Endothelial cell (in vitro differentiated cells): ENCODE measurements at places on chromosomes 5 and 9.

DNA sequence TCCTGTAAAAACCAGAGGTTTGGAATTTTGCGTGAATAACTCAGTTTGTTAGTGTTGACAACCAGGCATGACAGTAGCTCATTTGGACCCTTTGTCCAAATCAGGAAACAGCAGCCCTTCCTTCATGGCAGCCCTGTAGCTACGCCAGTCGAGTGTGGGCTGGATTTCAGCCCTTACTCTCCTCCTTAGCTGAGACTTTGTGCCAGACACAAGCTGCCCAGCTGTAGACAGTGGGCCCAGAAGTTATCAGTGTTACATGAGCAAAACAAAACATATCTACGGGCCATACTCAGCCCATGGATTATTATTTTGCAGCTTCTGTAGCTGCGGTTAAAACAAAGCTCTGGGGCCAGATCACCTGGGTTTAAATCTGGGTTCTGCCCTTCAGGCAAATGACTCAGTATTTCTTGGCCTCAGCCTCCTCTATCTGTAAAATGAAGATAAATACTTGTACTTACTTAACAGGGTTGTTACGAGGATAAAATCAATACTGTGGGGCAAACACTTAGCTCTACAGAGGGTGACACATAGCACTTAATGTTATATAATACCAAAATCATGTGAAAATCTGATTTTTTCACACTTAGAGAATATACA is 76.9 kb downstream of the GHR start:
- no peak for DNase-seq

DNA sequence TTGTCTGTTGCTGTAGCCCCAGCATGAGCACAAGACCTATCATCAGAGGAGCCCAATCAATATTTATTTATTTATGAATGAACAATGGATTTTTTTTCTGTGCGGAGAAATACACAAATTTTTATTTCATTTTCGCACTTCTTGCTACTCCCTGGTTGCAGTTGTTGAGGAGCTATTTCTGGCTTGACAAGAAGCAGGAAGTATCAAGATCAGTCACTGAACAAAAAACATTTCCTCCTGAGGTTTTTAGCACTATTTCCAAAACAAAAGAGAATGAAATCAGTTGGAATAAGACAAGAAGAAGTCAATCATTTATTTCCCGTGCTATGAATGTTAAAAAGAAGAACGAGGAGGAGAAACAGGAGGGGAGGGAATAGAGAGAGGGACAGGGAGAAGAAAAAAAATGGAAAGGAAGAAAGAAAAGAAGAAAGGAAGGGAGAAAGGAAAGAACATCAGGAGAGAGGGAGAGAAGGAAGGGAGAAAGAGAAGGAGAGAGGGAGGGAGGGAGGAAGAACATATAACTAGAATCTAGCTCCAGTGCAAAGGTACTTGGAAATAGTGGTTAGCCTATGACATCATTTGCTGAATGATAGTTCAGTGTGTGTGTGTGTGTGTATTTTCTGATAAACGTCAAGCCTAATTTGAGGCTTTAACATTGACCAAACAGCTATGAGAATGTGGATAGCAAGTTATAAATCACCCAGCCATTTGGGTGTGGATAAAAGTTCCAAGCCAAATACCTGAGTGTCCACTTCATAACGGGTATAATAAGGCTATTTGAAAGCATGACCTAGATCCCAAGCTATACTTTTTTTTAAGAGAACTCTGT is 586.0 kb downstream of the EBF1 start:
- no peak for DNase-seq

DNA sequence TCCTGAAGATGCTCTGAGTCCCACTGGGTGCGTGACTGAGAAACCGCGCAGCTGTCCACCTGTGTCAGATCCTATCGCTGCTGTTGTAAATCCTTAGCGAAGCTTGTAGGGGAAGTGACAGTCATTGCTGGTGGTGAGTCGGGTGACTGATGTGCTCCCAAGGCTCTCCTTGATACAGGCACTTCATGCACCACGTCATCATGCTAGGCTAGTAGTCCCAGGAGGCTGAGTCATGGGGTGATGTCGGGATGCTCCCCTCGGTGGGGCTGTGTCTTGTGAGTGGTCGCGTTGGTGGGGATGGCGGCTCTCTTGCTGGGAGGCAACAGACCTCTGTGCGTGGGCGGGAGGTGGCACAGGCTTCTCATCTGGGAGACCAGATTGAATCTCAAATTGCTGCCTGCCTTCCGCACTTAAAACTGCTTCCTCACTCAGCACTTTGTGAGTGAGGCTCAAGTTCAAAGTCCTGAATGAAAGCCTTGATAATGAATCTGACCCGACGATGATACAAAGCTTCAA is 84.7 kb downstream of the CSNK1A1 start:
- DNase-seq = no peak

DNA sequence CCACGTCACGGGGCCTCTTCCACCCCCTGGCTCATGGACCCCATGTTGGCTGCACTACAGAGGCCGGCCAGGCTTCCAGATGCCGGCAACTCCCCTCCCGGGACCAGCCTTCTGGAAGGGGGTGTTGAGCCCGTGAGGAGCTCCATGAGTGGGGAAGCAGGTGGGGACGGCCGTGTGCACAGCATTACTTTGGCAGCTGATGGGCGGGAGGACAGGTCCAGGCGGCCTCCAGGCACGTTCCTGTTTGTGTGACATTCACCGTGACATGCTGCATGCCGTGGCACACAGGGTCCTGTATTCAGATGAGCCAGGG is 29.1 kb upstream of the ABO start:
- no peak for DNase-seq

DNA sequence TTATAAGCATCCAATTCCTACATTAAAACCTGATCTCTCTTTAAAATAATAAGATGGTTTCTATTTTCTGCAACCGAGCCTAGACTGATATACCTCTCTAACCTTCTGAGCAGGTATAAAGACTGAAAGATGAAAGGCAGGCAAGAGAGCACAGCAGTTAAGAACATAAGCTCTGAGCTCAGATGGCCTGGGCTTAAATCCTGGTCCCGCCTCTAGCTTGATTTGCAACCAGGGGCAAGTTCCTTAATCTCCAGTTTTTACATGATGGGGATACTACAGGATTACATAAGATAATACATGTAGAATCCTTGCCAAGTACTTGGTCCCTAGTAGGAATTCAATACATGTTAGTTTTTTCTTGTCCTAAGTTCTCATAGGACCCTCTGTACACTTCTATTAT is 33.9 kb downstream of the SLC24A2 start:
- no peak for DNase-seq

DNA sequence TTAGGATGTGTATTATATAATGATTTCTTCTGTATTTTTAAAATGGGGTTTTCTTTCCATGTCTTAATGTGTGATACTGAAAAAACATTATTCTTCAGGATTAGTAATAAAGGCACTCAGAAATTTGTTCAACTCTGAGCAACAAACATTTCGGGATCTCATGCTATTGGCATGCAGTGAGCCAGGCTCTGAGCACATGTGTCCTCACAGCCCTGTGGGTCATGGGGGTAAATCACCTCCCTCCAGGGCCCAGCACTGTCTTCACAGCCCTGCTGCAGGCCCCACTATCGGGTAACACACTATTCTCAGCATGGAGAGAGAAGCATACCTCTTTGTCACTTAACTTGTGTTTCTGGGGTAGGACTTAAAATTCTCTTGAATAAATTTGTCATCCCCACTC is 14.0 kb downstream of the TMEM174 start:
- no peak for DNase-seq

DNA sequence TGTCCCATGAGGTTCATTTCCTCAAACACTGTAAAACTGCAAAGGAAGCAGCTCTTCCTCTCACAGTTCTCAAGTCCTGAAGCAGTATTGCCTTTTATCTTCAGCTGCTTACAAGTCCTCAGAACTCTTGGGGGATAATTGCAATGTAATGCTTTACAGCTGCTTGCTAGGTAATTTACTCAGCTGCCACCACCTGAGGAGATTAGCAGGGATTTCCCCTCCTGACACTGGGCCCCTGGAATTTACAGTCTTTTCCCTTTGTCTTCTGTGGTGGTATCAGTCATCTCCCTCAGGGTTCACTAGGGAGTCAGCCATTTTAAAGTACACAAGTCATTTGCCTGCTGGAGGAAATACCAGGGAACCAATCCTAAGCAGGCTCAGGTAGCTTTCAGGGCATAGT is 754.3 kb upstream of the GRAMD2B start:
- DNase-seq = no peak

DNA sequence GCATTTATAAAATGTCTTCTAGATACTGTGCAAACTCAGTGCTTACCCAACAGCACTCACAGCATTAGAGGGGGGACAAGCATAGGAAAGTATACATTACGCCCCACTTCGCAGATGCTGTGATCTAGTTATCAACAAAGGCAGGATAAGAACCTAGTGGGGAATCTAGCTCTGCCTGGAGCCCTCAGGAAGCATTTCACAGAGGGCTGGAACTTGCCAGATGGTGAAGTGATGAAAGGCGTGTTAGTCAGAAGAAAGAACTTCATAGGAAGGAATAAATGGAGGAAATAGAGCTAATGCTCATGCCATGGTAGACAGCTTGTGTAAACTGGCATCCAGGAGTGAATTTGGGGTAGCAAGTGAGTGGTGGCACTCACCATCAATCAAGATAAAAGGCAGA is 25.8 kb downstream of the DIRAS2 start:
- DNase-seq = no peak

GRCh38 chr9:136777359-136777758 is 13.0 kb upstream of the LCN15 start:
- no peak for DNase-seq

DNA sequence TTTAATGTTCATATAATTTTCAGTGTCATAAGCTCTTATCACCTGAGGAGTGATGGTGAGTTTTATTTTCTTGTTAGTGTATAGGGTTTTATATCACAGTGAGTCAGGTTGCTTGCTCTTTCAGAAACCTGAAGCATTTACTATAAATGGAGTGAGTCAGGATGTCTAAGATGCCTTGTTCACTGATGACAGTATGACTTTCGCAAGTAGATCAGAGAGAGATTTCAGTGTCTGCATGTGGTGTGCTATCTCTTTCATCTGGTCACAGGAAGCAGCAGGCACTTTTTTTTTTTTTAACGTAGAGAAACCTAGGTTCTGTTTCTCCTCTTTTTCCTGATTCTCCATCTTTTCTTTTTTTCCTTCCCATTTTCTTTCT is 237.1 kb downstream of the DMRTA1 start:
- no peak for DNase-seq

DNA sequence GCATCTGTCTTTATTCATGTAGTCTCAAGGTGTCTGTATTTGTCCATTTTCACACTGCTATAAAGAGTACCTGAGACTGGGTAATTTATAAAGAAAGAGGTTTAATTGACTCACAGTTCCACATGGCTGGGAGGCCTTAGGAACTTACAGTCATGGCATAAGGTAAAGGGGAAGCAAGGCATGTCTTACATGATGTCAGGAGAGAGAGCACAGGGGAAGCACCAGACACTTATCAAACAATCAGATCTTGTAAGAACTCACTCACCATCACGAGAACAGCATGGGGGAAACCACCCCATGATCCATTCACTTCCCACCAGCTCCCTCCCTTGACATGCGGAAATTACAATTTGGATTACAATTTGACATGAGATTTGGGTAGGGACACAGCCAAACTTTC is 44.2 kb downstream of the NLN start:
- no peak for DNase-seq

DNA sequence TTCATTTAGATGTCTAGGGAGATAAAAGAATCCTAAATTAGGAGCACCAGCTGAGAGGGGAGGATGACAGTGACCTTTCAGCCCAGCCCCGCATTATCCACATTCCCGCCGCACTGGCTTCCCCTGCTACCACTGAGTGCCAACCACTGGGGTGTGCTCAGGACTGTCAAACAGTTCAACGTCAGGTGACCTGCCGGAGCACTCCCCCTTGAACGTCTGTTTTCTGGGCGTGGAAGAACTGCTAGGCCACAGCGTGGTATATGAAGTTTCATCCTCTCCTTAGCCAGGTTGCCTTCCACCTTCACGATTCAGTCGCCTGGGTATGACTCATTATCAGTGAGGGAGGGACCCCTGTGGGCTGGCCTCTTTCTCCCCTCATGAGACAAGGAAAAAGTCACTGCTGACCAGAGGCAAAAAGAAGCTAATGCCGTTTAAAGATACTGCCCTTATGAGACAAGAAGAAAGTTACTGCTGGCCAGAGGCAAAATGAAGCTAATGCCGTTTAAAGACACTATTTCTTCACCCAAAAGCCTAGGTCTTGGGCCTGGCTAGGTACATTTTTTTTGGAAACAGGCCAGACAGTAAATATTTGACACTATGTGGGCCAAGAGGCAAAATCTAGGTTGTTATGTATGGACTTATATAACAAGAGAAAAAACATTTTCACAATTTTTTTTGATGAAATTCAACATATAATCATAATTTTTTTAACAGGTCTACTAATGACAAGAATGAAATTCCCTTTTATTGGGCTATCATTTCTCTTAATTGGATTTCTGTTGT is 4.6 kb downstream of the NMRK1 start:
- no peak for DNase-seq

DNA sequence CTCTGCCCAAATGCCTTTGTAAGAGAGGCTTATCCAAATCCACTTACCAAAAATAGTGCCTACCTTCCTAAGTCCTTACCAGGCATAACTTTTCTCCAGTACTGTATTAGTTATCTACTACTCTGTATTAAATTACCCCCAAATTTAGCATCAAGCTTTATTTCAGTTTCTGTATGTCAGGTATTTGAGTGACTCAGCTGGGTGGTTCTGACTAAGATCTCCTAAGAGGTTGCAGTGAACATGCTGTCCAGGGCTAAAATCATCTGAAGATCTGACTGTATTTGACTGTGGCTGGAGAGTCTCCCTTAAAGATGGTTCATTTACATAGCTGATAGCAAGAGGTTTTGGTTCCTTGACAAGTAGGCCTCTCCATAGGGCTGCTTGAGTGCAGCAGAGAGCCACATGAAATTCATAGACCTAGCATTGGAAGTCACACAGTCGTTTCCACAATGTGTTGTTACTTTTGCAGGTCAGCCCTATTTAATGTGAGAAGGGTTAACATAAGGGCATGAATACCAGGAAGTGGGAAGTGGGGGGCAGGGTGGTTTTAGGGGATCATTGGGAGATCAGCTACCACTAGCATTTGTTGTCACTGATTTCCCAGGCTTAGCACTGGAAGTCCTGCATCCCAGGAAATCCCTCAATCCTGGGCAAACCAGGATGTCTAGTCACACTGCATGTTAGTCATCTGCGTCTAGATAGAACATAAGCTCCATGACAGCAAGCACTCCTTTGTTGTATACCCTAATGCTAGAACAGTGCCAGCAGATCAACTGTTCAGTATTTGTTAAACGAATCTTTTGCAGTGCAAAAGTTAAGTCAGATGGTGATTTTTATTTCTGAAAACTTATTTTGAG is 2.0 kb upstream of the ZNF622 start:
- no peak for DNase-seq
